Umbilical cord (tissue), 2 donors: ENCODE measurements at places on chromosomes 11 and 22. TPM values are rescaled to one million over a fixed set of nuclear protein-coding genes. Genes with fewer than 3 reads are reported as not detected.

ILK gene
- 296 TPM for total RNA-seq

GALNT18 gene
- total RNA-seq = 137 TPM

ZNRF3 gene
- 7.7 TPM for total RNA-seq

RHOD gene
- total RNA-seq = 15.2 TPM

OR52H1 gene
- 1.7 TPM for total RNA-seq

DRD2 gene
- total RNA-seq = 3.4 TPM

LGR4 gene
- total RNA-seq = 106 TPM
